ENCODE measurements at places on chromosomes 6 and 20.

DNA sequence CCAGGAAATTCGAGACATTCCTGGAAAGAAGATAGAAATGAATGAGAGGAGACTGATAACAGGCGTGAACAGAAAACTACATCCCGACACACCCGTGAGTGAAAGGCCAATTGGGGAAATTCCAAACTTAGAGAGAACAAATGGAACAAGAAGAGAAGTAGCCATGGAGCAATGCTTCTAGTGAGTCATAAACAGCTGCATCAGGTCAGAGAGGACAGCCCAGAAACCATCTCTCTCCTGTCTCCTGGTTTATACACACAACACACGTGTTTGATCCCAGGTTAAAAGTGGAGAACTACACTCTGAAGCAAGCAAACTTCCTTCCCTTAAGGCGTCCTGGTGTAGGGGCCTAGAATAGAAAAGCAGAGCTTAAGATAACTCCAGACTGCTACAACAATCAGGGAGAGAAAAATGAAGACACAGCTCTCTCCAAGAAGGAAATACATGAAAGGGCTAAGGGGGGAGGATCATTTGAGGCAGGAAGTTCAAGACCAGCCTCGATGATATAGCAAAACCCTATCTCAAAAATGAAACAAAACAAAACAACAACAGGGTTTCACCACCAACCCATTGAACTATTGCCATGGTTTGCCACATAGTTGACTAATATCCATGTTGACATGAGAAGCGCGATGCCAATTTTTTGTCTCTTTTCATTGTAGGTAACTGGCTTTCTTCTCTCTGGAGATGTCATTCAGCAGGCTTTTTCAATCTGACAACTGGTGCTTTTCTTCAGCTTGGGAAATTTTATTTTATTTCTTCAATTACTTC, 26.9 kb downstream of the NRN1 start:
- H3K4me1 ChIP-seq: peaks cover 9% of the 10 kb centered on the region
- H3K27ac ChIP-seq: peak overlapping the region; percentile 60
- no peak for DNase-seq

GRCh38 chr6:14444295-14444972, 326.9 kb downstream of the CD83 start:
- no peaks in the 10 kb centered on the region for H3K27me3 ChIP-seq
- no peaks in the 10 kb centered on the region for H3K36me3 ChIP-seq
- H3K27ac ChIP-seq: no peak overlapping the region
- DNase-seq: no peak
- peaks cover 20% of the 10 kb centered on the region for H3K4me1 ChIP-seq

DNA sequence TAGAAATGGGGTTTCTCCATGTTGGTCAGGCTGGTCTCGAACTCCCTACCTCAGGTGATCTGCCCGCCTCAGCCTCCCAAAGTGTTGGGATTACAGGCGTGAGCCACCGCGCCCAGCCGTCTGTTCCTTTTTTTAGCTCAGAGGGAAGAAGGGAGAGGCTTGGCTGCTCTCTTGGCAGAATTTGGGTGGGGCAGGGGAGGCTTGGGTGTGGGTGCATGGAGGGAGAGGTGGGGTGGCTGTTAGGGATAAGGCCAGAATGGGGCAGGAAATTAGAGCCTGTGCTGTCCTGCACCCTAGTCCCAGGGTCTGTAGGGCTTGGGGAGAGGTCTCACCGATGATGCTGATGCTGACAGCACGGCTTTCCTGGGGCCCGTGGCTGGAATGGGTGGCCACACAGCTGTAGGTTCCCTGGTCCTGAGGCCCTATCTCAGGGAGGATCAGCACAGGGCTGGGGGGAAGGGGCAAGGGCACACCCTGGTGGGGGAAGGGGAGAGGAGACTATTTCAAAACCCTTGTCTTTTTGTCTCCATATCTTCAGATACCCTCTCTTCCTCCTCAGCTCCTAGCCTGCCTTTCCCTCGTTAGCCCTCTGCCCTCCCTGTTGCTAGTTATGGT, 2.0 kb downstream of the AGER start:
- no peak for DNase-seq
- no peak overlapping the region for H3K4me3 ChIP-seq

- H3K4me3 ChIP-seq: no peak overlapping the region
- H3K4me1 ChIP-seq: no peaks in the 10 kb centered on the region
- no peak overlapping the region for H3K27ac ChIP-seq
- H3K36me3 ChIP-seq: no peaks in the 10 kb centered on the region
Observed at GRCh38 chr6:74213995-74214394, 518.0 kb downstream of the CD109 start.

GRCh38 chr6:150230832-150231524, 88.1 kb downstream of the PPP1R14C start:
- no peak overlapping the region for H3K4me3 ChIP-seq
- no peaks in the 10 kb centered on the region for H3K27me3 ChIP-seq
- no peak overlapping the region for H3K27ac ChIP-seq
- no peaks in the 10 kb centered on the region for H3K36me3 ChIP-seq

DNA sequence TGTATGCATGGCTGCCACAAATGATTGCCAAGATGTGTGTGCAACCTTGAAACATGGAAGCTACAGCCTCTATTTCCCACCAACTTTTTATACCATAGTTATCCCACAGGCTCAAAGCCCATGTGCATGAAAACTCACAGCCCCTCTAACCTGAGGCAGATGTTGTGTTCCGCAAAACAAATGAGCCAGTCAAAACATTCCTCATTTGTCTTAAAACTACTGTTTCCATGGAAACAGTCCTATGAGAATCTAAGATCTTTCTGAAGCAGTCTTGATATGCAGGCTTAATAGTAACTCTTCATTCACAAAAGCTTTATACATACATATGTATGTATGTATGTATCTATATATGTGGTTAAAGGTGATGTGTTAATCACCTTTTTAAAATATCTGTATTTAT, 31.2 kb upstream of the MANEA start:
- DNase-seq: no peak
- no peak overlapping the region for H3K4me3 ChIP-seq
- H3K4me1 ChIP-seq: peaks cover 4% of the 10 kb centered on the region
- peak overlapping the region; percentile 65 for H3K27ac ChIP-seq
- H3K27me3 ChIP-seq: no peaks in the 10 kb centered on the region
- H3K36me3 ChIP-seq: no peaks in the 10 kb centered on the region

DNA sequence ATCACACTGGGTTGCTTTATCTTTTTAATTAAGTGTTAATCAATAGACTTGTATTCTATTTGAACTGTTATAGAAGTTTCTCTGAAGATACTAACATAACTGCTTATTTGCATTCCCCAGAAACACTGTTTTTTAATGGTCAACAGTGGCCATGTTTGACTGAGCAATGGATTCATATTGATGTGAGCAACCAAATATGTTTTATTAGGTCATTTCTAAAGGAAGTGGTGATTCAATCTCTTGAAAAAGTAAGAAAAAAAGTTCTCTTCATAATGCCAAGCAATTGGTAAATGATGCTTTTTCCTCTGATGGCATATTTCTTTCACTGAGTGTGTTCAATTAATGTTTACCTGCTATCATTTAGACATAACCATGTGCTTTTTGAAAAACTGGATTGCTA, 593.0 kb upstream of the CITED2 start:
- DNase-seq: no peak
- no peaks in the 10 kb centered on the region for H3K27me3 ChIP-seq
- no peaks in the 10 kb centered on the region for H3K4me1 ChIP-seq
- H3K4me3 ChIP-seq: no peak overlapping the region
- no peaks in the 10 kb centered on the region for H3K36me3 ChIP-seq

All from suprapubic skin (tissue), 4 donors.